ENCODE measurements at places on chromosomes 6 and 20.

GRCh38 chr6:108029226-108029921, 45.2 kb downstream of the OSTM1 start:
- H3K27ac ChIP-seq: no peak overlapping the region
- H3K4me3 ChIP-seq: no peak overlapping the region
- H3K4me1 ChIP-seq: no peaks in the 10 kb centered on the region
- DNase-seq: no peak
- no peaks in the 10 kb centered on the region for H3K36me3 ChIP-seq

DNA sequence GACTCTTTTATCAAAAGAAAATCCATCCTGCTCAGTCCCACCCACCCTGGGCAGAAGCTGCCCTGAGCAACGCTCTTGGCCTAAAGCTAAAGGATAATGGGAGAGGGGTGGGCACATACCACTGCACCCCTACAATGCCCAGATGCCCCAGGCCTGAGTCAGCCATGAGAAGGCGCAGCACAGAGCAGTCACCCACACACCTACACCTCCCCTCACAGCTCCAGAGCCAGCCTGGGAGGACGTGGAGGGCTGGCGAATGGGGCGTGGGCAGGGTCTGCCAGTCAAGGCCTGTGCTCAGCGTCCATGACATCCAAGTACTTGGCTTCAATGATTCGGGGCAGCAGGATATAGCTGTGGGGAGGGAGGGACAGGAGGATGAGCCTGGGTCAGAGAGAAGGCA, 11.5 kb downstream of the SLC4A11 start:
- peaks cover 11% of the 10 kb centered on the region for H3K4me1 ChIP-seq
- H3K27ac ChIP-seq: no peak overlapping the region
- DNase-seq: no peak
- peaks cover 13% of the 10 kb centered on the region for H3K36me3 ChIP-seq
- H3K4me3 ChIP-seq: no peak overlapping the region

DNA sequence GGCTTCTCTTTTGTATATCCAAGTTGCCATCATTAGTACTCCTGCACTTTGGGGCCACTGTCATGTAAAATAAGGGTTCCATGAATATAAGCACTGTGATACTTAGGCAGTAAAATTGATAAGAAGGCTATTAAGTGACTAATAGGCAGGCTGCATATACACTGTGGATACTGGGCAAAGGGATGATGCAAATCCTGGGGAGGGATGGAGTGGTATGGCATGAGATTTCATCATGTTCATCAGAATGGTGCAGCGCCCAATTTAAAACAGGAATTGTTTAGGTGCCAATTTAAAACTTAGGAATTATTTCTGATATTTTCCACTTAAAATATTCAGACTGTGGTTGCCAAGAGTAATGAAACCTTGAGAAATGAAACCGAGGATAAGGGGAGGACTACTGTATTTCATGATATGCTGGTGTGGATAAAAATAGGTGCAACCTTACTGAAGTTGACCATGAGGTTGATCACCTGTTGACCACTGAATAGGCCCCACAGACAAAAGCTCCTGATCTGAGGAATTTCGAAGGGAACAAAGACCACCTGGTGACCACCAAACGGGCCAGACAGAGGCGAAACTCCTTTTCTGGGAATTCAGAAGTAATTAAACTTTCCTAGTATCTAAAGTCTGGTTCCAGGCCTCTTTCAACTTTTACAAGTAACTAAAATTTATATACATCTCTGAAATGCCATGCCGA, 4.9 kb upstream of the TRIM39 start:
- H3K4me3 ChIP-seq: no peak overlapping the region
- peaks cover 4% of the 10 kb centered on the region for H3K36me3 ChIP-seq
- H3K27ac ChIP-seq: no peak overlapping the region
- H3K4me1 ChIP-seq: peaks cover 59% of the 10 kb centered on the region

GRCh38 chr20:879626-880025, 36.5 kb downstream of the ANGPT4 start:
- no peaks in the 10 kb centered on the region for H3K36me3 ChIP-seq
- H3K4me3 ChIP-seq: no peak overlapping the region

DNA sequence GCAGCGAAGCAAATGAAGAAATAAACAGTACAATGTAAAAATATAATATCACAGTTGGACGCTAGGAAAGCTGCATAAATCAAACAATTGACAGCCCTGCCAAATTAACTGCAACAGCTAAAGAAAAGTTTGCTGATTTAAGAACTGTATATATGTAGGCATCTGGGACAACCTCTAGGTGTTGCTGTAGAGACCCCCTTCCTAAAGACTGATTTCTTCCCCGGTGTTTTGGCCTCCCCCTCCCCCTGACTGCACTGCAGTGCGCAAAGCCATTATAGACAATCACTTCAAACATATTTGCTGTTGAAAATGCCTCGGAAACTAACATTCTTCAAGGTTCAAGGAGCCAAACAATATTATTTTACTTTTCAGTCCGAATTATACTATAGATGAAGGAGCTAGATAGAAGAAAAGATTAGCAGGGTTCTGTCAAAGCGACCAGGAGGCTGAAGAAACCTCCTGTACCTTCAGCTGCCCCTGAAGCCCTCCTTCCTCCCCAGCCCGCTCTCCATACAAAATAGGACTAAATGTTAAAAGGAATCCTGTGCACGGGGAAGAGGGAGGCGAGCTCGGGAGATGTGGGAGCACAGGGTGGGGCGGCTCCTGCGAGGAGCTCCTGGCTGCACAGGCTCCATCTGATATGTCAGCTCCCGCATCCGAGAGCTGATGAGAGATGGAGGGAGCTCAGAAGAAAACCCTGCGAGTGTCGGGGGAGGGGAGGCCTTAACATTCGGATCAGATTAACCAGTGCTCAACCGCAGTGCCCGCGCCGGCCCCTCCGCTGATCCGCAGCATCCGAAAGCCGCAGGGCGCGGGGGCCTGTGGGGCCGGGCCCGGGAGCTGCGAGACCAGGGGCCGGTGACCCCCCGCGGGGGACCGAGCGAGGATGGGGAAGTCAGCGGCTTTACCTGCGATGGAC, 822 bp downstream of the ELOVL4 start:
- no peaks in the 10 kb centered on the region for H3K36me3 ChIP-seq
- peaks cover 25% of the 10 kb centered on the region for H3K4me1 ChIP-seq
- H3K4me3 ChIP-seq: peak overlapping the region; percentile 64
- H3K27me3 ChIP-seq: peaks cover 35% of the 10 kb centered on the region
- no peak overlapping the region for H3K27ac ChIP-seq
- peak; percentile 25 for DNase-seq

DNA sequence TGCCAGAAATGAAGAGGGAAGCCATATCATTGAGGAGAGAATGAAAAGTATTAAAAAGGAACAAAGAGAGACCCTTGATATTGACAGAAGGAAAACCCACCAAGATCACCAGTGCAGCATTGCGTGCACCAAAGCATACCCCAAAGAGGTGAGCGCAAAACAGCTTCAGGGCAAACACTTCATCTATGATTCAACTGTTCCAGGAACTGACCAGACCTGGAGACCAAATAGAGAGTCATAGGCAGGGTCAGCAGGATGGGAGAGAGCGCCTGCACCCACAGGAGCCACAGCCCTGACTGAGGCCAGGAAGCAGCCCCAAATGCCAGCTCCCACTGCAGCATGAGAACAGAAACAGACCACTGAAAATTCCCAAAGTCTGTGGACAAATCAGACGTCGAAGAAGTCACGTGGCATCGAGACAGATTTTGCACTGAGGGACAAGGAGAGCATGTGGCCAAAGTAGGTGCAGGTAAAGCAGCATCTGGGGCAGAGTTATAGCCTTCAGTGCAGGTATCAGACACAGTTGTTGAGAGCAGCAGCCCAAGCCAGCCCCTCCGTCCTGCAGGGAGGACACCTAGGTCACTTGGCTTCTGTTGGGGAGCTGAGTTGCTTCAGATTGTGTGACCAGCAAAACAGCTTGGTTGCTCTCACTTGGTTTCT, 29.3 kb downstream of the CHRNA4 start:
- H3K4me3 ChIP-seq: no peak overlapping the region
- no peak for DNase-seq
- H3K36me3 ChIP-seq: no peaks in the 10 kb centered on the region
- H3K4me1 ChIP-seq: peaks cover 2% of the 10 kb centered on the region
- H3K27ac ChIP-seq: no peak overlapping the region

GRCh38 chr6:44189257-44189656, 27.5 kb upstream of the MYMX start:
- H3K36me3 ChIP-seq: no peaks in the 10 kb centered on the region
- no peak for DNase-seq
- peaks cover 8% of the 10 kb centered on the region for H3K4me1 ChIP-seq
- H3K27ac ChIP-seq: no peak overlapping the region
- H3K4me3 ChIP-seq: no peak overlapping the region

DNA sequence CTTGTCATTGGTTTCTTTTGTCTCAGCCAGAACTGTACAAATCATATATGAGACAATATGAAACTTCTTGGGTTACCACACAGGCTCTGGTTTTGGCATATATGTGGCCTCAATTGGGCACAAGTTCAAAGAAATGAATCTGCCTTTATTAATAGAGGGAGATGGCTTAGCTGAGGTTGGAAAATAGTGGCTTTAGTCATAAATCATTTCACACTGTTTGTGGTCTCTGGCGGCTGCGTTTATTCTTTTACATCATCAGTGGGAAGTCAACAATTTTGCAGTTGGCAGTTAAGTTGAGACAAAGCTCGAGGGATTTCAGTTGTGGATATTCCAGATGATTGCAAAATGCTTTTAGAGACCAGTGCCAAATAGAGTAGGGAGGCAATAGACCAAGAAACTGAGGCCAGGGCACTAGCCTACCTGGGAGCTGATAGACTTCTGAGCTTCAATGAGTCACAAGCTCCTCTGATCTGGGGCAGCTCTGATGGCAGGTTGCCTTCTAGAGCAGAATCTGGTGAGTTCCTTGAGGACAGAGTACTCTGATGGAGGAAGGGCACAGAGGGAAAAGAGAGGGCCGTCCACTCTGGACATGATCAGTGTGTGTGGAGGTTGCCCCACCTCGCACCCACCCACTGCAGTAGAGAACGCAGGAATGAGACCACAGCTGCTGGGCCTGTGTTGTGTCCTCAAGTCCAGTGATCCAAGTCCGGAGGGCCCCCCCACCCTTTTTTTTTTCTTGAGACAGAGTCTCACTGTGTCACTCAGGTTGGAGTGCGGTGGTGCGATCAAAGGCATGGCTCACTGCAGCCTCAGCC, 73.5 kb downstream of the ARMC2 start:
- H3K27me3 ChIP-seq: no peaks in the 10 kb centered on the region
- H3K4me3 ChIP-seq: no peak overlapping the region
- peaks cover 38% of the 10 kb centered on the region for H3K4me1 ChIP-seq

- no peak overlapping the region for H3K4me3 ChIP-seq
- no peak for DNase-seq
- H3K36me3 ChIP-seq: no peaks in the 10 kb centered on the region
- H3K27me3 ChIP-seq: no peaks in the 10 kb centered on the region
These were observed 54.7 kb upstream of the SAYSD1 start for GRCh38 chr6:39169448-39170344.

- H3K4me1 ChIP-seq: no peaks in the 10 kb centered on the region
- no peak for DNase-seq
- H3K36me3 ChIP-seq: no peaks in the 10 kb centered on the region
These were observed 8.1 kb downstream of the ZNF311 start for GRCh38 chr6:28996844-28997510.

DNA sequence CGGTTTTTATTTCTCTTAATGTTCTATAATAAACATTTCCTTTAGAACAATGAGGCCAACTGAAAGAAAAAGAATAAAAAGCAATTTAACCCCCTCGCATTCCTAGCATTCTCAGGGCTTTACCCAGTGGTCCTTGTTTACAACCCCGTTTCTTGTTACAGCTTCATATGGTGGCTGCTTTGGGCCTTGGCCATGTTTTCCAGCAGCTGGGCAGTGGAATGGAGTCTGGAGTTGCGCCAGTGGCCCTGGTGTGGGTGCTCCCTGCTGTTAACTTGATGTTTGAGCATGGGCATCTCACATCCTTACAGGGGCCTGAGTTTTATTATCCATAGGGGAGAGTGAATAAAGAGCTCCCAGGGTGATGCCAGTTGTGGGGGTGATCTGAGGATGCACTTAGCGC, 18.8 kb downstream of the EFCAB8 start:
- H3K4me3 ChIP-seq: no peak overlapping the region
- H3K27me3 ChIP-seq: no peaks in the 10 kb centered on the region
- no peak overlapping the region for H3K27ac ChIP-seq

- H3K27ac ChIP-seq: no peak overlapping the region
- DNase-seq: no peak
- no peaks in the 10 kb centered on the region for H3K27me3 ChIP-seq
- H3K36me3 ChIP-seq: no peaks in the 10 kb centered on the region
These were observed 14.9 kb downstream of the PRKN start for GRCh38 chr6:162712694-162713093.

DNA sequence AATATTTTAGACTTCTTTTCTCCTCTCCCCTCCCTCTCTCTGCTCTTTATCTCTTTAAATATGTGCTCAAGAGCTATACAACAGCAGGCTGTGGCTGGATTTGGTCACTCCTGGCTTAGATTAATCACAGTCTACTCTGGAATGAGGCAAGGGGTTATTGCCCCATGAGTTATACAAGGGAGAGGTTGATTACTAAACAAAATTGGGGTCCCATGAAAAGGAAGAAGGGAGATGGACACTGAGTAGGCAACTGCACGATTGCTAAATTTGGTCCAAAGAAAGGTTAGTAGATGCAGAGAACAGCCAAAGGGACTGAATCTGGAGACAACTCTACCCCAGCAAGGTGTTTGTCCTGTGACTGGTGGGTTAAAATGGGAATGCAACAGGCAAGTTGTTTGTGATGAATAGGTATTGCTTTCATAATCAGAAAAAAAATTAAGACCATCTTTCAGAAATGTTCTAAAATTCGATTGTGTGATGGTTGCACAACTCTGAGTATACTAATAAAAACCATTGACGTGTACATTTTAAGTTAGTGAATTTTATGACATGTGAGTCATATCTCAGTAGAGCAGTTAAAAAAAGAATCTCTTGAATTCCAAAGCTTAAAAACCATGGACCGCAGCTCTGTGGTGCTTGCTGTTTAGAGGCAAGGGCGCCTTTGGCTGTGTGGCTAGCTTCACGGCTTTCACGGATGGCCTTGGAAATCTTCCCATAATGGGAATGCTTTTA, 57.1 kb downstream of the KIZ start:
- no peak overlapping the region for H3K4me3 ChIP-seq
- no peak for DNase-seq
- H3K4me1 ChIP-seq: no peaks in the 10 kb centered on the region
- no peaks in the 10 kb centered on the region for H3K27me3 ChIP-seq
- no peak overlapping the region for H3K27ac ChIP-seq

DNA sequence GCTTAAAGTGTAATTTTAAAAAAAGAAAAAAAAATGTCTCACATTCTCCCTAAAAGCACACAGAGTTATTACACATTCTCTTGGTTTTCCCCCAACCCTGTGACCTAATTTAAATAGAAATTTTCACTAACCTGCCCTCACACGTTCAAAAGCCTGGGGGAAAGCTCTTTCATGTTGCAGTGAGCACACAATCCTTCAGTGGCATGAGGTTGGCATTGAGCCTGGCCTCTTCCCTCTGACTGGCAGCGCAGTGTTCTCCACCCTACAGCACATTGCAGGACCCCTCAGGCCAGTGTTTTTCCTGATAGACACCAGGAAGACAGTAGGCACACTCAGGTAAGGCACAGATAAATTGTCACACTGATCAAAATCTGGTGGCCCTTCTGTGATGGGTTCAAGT, 34.1 kb downstream of the TNFRSF21 start:
- H3K4me3 ChIP-seq: no peak overlapping the region
- no peaks in the 10 kb centered on the region for H3K36me3 ChIP-seq
- H3K4me1 ChIP-seq: no peaks in the 10 kb centered on the region
- no peak overlapping the region for H3K27ac ChIP-seq
